Transverse colon (tissue), 4 donors: ENCODE measurements at places on chromosomes 5 and 9. TPM values are rescaled to one million over a fixed set of nuclear protein-coding genes. Genes with fewer than 3 reads are reported as not detected.

The SHC3 gene
- total RNA-seq = 4.8 TPM

The GCNT1 gene
- 15.4 TPM for total RNA-seq

The GRXCR2 gene
- total RNA-seq = not detected

The IL9 gene
- total RNA-seq = not detected

The GGTA1 gene
- total RNA-seq = 37.8 TPM

The RANBP17 gene
- total RNA-seq = 10.6 TPM

DNA sequence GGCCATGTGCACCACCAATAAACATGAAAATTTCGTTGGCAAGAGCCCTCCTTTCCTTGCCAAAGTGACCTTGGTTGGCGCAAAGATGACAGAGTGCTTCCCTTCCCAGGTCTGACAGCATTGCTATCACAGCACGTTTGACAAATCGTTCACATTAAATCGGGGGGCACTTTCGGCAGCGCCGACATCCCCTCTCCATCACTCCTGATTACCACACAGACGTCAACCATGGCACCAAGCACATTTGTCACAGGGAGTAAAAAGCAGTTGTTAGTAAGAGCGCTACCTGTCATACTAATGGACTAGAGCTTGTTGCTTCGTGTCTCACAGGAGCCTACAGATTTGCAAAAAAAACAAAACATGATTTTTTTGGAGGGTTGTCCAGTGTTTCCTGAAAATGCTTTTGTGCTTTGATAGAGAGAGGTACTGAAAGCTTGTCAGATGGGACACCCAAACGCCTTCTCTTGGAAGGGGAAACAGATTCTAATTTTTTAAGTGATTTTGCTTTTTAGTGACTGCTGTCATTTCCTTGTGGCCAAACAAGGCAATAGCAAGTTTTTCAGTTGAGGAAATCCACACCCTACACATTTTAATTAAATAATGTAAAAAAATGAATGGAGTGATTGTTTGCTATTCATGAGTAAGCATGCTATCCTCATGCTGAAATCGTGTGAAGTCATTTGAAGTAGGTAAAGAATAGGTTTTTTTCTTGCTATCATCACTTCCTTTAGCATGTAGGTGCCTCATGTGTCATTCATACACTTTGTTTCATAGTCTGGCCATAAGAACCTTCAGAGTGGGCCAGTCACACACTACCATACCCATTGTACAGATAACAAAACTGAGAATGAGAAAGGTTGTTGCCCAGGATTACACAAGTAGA is 682.8 kb upstream of the WWC1 start:
- no peak for DNase-seq

GRCh38 chr9:134634667-134635230 is 6.9 kb upstream of the COL5A1 start:
- no peak for DNase-seq

GRCh38 chr5:36276864-36277263 is 24.8 kb downstream of the RANBP3L start:
- no peak for DNase-seq

- no peak for DNase-seq
These were observed 21.6 kb upstream of the SVEP1 start for GRCh38 chr9:110601098-110601497.

DNA sequence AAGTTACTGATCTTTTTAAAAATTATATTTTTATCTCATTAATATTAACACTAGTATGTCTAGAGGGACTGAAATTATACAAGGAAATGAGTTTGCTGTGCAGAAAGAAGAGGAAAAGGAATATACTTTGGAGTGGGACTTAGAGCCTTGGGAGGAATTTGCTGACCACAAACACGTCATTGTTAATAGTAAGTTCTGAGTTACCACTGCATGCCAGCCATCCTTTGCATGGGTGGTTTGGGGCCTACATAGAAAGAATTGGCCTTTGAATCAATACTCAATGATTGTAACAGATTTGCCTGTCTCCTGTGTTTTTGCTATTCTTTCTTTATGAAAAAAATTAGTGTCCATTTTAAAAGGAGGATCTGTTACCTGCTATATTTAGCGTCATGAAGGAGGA is 232.6 kb upstream of the TNC start:
- no peak for DNase-seq

GRCh38 chr5:91142819-91143218 is 240.3 kb downstream of the ARRDC3 start:
- DNase-seq = no peak

DNA sequence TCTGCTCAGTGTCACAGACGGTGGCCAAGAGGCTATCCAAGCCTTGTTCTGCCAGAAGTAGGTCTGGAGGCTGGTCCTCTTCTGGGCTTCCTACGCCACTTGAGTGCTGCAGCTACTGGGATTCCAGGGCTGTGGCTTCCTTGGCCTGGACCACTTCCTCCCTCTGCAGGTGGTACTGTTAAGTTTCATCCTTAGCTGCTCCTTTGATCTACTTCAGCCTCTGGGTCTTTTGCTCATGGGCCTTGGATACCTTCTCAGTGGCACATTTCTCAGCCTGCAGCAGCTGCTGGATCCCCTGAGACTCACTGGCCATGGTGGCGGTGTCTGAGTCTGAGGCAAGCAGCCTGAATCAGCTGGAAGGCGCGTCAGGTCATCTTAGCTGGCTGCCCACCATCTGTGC is 10.3 kb downstream of the CNOT8 start:
- DNase-seq = no peak
